ENCODE measurements at places on chromosomes 1 and 21. TPM values are rescaled to one million over a fixed set of nuclear protein-coding genes. Genes with fewer than 3 reads are reported as not detected.

- DNase-seq = no peak
Observed at GRCh38 chr1:166119471-166119965, 47.3 kb downstream of the FAM78B start.

The ATP8B2 gene
- total RNA-seq = 34.5 TPM

DNA sequence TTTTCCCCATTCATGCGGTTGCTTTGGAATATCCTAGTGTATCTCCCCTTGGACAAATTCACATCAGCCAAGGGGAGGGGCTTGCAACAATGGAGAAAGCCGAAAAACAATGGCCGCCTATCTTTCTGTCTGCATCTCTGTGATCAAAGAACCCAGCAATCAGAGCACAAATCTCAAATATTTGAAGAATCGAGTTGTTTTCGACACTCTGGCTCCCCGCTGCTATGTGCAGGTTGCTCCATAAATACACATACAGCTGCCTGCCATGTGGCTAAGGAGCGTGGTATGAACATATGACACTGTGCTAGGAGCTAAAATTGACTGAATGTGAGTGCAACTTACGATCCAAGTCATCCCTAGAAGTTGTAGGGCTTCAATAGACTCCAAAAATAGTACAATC, 8.5 kb downstream of the CFHR4 start:
- DNase-seq = no peak

The OR2T29 gene
- not detected for total RNA-seq

DNA sequence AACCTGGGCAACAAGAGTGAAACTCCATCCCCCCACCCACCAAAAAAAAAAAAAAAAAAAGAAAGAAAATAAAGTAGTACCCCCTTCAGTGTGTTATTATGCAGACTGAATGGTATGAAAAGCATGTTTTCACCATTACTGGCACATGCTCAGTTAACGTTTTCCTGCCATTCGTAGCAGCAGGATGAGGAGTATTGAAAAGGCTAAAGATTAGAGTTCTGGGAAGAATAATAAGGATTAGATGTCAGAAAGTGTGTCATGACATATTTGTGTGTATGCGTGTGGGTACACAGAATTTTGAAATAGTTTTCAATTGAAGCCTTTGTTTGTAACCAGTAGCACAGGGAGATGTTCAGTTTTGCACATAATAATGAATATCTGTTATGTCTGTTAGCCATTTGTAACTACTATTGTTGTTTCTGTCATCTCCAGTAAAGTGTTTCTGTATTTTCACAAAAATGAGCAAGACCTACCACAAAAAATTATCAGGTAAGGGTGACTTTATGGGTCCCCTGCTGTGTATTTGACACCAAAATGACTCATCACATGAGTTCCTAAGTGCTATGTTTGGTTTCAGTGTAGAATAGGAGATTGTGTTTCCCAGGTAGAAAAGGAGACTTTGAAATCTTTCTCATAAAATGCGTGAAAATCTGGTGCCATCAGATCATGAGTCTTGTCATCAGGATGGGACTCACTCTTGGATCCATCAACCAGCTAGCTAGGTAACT, 358.9 kb downstream of the DISC1 start:
- no peak for DNase-seq

DNA sequence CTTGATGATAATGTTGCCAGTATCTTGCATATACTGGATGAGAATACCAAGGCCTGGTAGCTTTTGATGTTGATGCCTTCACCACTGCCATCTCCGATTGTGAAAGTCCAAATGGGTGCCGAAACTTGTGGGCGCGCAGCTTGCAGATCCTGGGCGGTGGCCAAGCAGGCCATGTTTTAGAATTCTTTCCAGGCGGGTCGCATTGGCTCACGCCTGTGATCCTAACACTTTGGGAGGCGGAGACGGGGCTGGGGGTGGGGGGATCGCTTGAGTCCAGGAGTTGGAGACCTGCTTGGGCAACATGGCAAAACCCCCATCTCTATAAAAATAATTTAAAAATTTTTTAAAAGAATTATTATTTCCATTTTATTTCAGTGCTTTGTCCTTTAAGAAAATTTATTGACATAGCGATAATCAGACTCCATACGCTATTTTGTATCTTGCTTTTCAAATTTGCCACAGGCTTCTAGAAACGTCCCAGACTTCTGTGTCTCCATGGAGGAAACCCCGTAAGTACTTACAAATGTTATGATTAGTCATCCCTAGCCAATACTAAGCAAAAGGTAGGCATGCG, 592 bp upstream of the ZNF326 start:
- no peak for DNase-seq

DNA sequence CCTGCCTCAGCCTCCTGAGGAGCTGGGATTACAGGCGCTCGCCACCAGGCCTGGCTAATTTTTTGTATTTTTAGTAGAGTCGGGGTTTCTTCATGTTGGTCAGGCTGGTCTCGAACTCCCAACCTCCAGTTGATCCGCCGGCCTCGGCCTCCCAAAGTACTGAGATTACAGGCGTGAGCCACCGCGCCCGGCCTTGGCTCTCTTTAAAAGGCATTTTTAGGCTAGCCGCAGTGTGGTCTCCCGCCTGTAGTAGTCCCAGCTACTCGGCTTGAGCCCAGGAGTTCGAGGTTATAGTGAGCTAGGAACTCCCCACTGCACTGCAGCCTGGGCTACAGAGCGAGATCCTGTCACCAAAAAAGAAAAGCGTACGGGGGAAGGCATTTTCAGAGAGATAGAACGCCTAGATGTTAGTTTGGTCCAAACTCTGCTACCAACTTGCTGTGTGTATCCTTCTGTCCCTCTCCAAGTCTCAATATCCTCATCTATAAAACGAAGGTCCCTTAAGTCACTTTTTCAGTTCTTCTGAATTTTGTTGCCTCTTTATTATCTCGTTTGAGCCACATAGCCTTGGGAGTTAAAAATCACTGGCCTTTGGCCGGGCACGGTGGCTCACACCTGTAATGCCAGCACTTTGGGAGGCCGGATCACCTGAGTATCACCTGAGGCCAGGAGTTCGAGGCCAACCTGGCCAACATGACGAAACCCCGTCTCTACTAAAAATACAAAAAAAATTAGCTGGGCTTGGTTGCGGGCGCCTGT, 734 bp downstream of the MED18 start:
- DNase-seq = no peak

DNA sequence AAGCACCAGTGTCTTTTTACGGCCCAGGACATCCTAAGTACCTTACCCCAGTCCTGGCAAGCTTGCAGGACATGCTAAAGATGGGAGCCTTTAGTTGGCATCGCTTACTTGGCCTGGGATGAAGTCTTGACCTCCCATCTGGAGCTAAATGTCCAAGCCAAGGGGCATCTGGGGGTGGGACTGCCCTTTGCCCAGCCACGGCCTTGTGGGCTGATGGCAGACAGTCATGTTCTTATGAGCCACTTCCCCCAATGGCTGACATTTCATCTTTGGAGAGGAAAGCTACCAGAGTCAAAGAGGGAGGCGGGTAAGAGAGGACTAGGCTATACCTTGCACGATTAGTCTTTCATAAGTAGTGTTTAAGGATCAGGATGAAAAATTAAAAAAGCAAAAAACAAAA, 32.2 kb downstream of the OPTC start:
- no peak for DNase-seq

The ABCG1 gene
- total RNA-seq = 26.2 TPM

DNA sequence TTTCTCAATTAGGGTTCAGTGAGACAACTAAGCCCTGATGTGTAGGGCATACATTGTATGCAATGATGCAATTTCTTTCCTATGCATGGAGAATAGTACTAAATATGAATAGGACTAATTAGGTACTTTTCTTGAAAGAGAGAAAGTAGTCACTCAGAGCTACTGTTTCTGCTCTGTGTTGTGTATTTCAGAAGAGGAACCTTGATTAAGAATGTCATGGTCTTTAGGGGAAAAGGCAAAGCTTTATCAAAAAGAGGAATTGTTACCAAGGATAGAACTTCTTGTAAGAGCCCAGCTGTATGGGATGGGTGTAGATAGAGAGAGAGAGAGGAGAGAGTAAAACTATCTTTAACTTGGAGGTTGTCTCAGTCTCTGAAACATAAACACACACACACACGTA, 49.1 kb downstream of the HLX start:
- no peak for DNase-seq

DNA sequence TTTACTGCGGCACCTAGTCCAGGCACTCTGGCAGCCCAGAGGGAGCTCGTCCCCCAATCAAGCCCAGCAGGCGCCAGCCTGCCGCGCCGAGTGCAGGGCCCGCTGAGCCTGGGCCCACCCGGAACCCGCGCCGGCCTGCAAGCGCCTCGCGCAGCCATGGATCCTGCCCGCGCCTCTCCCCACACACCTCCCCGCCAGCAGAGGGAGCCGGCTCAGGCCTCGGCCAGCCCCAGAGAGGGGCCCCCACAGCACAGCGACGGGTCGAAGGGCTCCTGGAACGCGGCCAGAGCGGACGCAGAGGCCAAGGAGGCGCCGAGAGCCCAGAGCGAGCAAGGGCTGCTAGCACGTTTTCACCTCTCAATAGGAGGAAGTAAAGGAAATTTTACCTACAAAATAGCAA, 767.0 kb downstream of the MRPL39 start:
- no peak for DNase-seq

GRCh38 chr21:44483288-44484237, 28.3 kb downstream of the LRRC3 start:
- no peak for DNase-seq

GRCh38 chr1:218171302-218171893, 113.7 kb upstream of the RRP15 start:
- DNase-seq = no peak

GRCh38 chr1:31426249-31426922, 13.4 kb downstream of the SERINC2 start:
- no peak for DNase-seq

DNA sequence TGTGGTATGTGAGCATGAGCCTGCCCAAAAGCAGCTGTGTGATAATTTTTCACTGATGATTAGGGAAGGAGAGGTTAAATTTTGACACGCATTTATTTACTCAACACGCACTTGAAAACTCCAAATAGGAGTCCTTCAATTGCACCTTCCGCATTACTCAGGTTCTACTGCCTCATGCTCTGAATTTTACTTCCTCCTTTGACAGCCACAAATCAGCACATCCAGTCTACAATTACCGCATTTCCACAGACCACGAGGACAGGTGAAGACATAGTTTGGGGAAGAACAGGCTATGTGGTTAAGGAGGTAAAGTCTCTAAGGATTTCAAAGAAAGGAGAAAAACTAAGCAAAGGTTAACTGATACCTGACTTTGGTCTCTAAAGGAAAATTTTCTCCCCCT, 2.6 kb downstream of the CAPN8 start:
- DNase-seq = no peak

DNA sequence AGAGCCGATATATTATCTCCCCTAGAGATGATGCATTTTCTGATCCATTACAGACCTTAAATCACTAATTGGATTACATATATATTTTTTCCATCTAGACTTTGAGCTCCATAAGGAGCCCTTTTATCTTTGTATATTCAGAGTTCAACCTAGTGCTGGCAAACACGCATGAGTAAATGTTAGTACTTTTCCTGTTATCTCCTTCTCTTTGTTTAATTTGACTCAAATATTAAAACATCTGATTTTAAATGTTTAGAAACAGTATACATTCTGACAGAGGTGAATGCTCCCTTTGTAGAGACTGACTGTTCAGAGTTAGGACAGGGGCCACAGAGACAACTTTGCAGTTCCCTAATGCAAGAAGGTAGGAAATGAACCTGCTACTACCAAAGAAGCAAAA, 37.1 kb downstream of the EIF2B3 start:
- no peak for DNase-seq

- no peak for DNase-seq
Observed at GRCh38 chr1:246537441-246537840, 28.6 kb downstream of the TFB2M start.

GRCh38 chr1:205434738-205435137, 12.9 kb upstream of the LEMD1 start:
- no peak for DNase-seq

Measured in breast epithelium (tissue), 4 donors.